Posterior vena cava (tissue), 2 donors: ENCODE measurements at places on chromosomes 7 and 10. TPM values are rescaled to one million over a fixed set of nuclear protein-coding genes. Genes with fewer than 3 reads are reported as not detected.

CYP26C1 gene
- total RNA-seq: not detected

GRCh38 chr10:79247373-79248137 is 99.7 kb upstream of the PPIF start:
- DNase-seq: no peak

DNA sequence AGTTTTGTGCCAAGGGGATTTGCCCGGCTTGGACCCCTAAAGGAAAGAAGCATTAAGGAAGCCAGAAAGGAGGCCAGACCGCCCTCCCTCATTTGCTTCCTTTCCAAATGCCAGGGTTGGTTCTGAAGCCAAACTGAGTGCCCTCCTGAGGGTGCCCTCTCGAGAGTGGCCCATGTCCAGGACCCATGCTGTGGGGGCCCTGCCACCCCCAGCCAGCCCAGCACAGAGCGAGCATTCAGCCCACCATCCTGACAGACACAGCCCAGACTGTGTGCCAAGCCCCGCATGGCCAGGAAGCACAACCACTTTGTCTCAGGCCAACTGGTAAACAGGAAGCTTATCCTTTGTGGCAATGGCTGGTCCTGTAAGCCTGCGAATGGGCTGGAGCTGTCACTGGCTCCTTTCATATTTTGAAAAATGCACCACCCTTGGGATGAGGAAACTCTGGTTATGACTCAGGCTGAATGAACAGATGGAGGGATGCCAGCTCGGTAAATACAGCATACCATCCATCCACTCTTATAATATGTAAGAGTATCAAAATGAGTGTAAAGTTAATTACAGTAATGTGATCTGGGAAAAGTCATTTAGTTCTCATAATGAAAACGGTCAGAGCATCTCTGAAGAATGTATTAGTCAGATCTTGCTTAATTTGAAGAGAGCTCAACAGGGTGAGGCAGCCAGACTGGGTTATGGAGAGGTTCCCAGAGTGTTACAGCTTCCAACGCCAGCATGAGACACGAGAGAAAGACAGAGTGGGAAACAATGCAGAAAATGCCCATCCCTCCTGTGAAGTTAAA is 65.0 kb downstream of the STK17A start:
- peak; percentile 86 for DNase-seq

GRCh38 chr7:69994886-69995542 is 396.7 kb downstream of the AUTS2 start:
- no peak for DNase-seq

GRCh38 chr7:12805518-12805928 is 118.1 kb downstream of the ARL4A start:
- no peak for DNase-seq
